NT2/D1 (cell line): ENCODE measurements at places on chromosomes 2 and 18.

DNA sequence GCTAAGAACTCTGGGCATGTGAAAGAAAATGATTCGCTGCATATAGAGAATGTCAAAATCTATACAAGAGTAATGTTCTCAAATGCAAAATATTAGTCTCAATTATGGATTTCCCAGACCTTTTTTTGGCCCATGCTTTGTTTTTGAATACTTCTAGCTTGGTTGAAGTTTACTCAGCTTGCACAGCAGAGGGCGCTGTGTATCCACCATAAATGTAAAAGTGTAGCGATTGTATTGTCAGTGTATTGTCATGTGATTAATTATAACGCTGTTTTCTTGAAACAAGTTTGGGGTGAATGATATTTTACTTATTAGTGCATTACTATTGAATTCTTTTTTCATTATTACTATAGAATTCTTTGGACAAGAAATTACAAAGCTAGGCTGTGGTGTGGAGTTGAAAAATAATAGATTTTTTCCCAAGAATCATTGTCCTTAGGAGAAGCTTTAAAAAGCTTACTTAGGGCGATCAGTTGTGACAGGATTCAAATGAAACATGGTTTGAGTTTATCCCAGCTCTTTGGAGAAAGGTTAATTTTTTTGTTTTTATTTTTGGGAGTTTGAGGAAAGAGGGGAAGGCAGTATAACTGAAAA is 98.3 kb downstream of the PIK3C3 start:
- DNase-seq = peak; percentile 3

DNA sequence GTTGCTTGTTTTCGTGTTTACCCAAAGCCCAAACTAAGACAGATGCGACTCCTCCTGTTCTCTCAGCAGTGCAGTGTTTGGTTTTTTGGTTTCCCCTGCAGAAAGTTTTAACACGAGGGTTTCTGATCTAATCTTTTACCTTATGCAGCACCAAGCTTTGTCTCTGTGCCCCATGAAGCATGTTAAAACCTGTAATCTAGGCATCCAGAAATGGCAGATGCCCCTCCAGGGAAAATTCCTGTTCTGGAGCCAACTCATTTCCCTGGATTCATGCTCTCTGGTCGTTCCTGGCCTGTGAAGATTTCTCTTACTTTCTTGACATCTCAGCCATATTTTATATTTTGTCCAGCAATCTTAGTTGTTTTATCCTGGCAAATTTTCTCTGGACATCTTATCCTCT is 91.5 kb downstream of the LTBP1 start:
- DNase-seq = no peak

DNA sequence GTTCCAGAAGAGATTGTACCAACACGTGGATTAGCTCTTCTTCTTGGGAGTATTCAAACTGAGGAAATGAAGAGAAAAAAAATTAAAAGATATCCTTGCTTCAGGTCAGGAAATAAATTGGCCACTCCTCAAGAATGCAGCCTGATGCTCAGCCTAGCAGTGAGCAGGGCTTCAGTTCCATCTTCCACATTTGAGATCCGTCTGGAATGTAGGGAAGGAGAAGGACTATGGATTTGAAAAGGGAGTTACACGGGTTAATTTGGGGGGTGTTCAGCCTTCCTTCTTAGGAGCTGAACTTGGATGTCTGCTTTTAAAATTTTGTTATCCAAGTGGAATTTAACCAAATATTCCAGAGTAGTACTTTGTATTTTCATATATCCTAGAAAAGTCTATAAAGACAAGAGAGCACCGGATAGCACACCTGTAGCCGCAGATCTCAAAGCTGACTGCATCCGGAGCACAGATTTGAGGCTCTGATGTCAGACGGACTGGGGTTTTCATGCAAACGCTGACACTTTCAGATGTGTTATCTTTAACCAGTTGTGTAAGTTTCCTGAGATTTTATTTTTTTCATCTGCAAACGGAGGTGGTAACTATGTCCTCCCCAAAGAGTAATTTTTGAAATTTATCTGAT is 99.3 kb downstream of the COPS8 start:
- no peak for DNase-seq

- peak; percentile 39 for DNase-seq
These were observed 1.1 kb upstream of the FN1 start for GRCh38 chr2:215436705-215437565.

- DNase-seq = no peak
These were observed 125.5 kb upstream of the SIX2 start for GRCh38 chr2:45134726-45135125.

DNA sequence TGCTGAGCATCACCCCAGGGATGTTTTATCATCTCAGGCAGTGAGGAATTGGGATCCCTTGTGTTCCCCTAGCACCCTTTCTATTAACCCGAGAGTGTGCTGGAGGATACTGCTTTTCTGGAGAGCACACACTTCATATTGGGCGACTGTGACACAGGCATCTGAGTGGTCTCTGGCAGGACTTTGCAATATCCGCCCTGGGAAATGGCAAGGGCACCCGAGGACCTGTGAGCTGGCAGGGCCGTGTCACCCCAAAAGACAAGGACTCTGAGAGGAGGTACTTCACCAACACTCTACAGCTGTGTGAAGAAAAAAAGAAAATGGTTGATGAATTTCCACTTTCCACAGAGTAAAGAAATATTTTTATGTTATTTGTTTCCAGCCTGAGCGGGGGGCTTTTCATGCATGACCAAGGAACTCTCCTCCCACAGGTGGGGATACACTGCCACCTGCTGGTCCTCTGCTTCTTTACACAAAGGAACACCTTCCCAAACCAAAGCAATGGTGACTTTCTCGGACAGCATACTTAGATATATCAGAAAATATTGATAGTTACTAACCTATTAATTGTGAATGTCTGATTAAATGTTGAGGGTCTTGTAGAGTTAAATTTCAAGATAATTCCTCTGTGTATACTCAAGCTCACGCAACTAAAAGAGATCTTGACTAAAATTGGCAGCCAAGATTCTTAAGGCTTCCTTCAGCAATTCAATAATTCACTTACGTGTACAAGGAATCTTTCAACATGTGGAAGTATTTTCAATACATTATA is 45.9 kb upstream of the REG3G start:
- peak; percentile 76 for DNase-seq

GRCh38 chr18:14945984-14946383 is 198.0 kb downstream of the ANKRD30B start:
- no peak for DNase-seq

- no peak for DNase-seq
These were observed 118.8 kb downstream of the MGAT5 start for GRCh38 chr2:134372611-134373131.

- no peak for DNase-seq
These were observed 826 bp downstream of the KCNE4 start for GRCh38 chr2:223052548-223053483.

DNA sequence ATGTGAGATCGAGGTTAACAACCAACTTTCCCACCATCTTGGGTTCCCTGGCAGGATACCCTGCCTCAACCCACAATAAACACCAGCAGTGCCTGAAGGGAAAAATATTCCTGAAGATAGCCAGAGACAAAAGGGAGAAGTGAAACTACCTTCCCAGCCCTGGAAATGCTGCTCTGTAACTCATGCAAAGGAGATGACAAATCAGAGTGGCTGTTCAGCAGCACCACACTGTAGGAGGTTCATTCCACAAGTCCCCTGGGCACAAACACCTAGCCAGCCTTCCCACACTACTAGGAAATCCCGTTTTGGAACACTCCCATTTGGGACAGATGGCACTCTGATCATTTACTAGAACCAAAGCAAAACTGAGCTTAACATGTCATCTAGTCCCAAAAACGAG is 190.7 kb upstream of the RBBP8 start:
- DNase-seq = no peak

- no peak for DNase-seq
These were observed 52.3 kb downstream of the MFSD6 start for GRCh38 chr2:190460487-190460886.

GRCh38 chr2:84846041-84846663 is 34.7 kb downstream of the TRABD2A start:
- DNase-seq = no peak

GRCh38 chr2:30769891-30770462 is 37.3 kb downstream of the CAPN13 start:
- no peak for DNase-seq
